Right atrium auricular region (tissue), 2 donors: ENCODE measurements at places on chromosomes 12 and 14.

- no peak for DNase-seq
Measured at GRCh38 chr12:65259501-65259900, 19.0 kb upstream of the MSRB3 start.

- no peak for DNase-seq
Measured at GRCh38 chr12:44347145-44347544, 511.3 kb downstream of the TMEM117 start.

- no peak for DNase-seq
Measured at GRCh38 chr14:68977718-68978171, 1.4 kb downstream of the ACTN1 start.

GRCh38 chr12:69065775-69066174 lies 132.8 kb upstream of the CPM start:
- DNase-seq: no peak

- DNase-seq: peak; percentile 84
Measured at GRCh38 chr12:113422030-113422885, at the start of gene SDSL. Gene SDSL (plus strand): TSS chr12:113422380. CDS start chr12:113427983, 5,603 bp downstream.

GRCh38 chr12:54053003-54053750 lies 458 bp upstream of the HOXC4 start:
- no peak for DNase-seq

DNA sequence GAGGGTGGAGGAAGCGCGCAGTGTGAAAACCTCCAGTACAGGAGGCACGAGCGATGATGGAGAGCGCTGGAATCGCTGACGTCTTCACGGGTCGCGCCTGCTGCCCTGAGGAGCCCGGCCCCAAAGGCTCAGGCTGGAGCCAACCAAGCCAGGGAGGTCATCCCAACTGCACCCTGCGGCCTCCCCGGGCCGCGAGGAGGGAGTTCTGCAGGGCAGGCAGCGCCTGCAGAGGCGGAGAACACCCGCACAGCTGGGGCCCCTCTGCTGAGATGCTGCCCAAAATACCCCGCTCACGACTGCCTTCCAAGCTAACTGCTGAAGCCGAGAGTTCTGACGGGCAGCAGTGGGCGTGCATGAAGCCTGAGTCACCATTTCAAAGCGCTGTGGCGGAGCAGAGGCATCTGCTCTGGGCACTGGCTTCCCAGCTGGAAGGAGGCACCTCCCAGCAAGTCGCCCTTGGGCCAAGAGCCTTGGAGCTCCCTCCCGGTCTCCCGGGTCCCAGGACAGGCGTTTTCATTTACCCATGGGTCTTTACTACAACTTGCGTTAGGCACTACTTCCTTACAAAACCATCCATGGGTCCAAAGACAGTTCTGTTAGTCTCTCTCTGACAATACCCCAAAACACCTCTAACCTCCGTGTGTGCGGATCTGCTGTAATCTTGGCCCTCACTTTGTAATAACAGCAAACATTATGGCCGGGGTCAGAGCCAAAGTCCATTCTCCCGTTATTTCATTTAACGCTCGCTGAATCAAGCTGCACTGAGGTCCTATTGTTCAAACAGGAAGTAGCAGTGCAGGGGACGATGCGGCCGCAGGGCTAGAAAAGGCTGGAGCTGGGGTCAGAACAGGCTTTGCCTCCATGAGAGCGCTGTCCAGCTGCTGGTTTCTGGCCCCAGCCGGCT lies 60.1 kb upstream of the RIMBP2 start:
- peak; percentile 67 for DNase-seq

GRCh38 chr12:122190842-122191668 lies 8.1 kb downstream of the LRRC43 start:
- DNase-seq: no peak

GRCh38 chr14:89258728-89259273 lies 158.2 kb downstream of the FOXN3 start:
- no peak for DNase-seq

DNA sequence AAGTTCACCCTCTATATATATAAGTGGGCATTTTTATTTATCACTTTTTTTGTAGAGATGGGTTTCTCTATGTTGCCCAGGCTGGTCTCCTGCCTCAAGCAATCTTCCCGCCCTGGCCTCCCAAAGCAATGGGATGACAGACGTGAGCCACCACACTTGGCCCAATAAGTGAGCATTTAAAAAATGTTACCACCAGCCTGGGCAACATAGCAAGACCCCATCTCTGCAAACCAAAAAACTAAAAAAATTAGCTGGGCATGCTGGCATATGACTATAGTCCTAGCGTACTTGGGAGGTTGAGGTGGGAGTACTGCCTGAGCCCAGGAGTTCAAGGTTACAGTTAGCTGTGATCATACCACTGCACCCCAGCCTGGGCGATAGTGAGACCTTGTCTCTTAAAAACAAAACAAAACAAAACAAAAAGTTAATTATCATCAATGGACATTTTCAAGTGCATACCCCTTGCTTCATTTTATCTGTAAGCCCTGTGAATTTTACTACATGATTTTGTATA lies 23.7 kb downstream of the UBE2N start:
- DNase-seq: no peak

DNA sequence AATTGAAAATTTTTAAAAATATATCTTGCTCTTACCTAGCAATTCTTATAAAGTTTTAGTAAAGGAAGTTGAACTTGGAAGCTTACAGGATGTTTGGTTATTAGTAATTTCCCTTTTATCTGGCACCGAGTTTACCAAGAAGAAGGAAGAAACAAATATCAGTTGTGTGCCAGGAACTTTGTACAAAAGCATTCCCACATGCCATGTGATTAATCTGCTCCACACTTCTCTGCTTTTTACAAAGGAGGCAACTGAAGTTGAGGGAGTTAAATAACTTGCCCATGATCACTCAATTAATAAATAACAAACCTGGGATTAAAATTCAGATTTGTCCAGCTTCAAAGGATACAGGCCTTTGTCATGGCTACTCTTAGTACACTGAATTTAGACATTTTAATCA lies 122.5 kb upstream of the BCAT1 start:
- DNase-seq: no peak

- DNase-seq: no peak
Measured at GRCh38 chr12:48160807-48161206, 3.5 kb upstream of the ASB8 start.

GRCh38 chr12:3142386-3142785 lies 65.2 kb downstream of the TSPAN9 start:
- DNase-seq: no peak

- no peak for DNase-seq
Measured at GRCh38 chr14:69328317-69328716, 68.4 kb downstream of the GALNT16 start.

GRCh38 chr14:91303091-91303923 lies 58.8 kb upstream of the GPR68 start:
- DNase-seq: no peak

- DNase-seq: no peak
Measured at GRCh38 chr12:68495336-68496070, 115.2 kb upstream of the RAP1B start.

DNA sequence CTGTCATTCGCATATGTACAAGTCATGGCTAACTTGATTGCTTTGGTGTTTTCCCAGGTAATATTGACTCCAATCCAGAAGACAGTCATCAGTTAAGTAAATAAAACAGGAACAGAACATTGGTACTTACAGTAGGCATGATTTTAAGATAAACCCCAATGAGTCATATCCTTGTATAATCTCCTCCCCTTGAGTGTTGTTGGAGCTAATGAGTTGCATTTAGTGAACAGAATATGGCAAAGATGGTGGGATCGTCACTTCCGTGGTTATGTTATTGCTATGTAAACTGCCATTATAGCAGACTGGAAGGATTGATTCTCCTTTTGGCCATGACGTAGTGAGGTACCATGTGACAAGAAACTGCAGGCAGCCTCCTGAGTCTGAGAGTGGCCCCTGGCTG lies 102.2 kb downstream of the TMX1 start:
- DNase-seq: no peak

- no peak for DNase-seq
Measured at GRCh38 chr14:35114036-35114435, 7.8 kb downstream of the PPP2R3C start.

DNA sequence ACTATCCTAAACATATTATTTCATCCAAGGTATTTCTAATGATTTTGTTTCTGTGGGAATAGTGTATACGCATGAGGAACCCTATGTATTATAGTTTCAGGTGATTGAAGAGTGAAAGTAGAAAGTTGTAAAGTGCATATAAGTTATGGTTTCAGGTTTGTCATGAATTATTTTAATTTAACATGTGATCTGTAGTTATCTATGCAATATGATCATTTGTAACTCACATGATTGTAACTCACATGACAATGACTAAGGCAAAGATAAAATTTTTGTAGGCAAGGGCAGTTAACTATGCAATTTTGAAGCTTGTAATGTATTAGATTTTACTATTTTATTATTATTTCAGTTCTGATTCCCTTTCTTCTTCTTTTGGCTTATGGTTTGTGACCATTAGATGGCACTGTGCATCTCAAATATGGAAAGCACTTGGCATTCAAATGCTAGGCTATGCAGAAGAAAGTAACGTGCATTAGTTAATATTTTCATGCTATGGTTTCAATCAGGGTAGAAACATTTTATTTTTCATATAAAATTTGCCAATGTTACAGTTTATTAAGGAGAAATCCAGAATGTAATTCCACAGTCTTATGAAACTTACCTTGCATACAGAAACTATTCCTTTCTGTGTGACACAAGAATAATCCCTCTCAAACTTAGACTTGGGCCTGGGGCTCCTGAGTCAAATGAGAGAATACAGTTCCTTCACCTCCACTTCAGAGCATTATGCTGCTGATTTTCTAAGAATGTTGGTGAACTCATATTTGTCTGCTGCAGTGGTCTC lies 15.8 kb upstream of the TMEM30B start:
- DNase-seq: no peak

- DNase-seq: no peak
Measured at GRCh38 chr12:25788707-25789442, 169.6 kb upstream of the RASSF8 start.

DNA sequence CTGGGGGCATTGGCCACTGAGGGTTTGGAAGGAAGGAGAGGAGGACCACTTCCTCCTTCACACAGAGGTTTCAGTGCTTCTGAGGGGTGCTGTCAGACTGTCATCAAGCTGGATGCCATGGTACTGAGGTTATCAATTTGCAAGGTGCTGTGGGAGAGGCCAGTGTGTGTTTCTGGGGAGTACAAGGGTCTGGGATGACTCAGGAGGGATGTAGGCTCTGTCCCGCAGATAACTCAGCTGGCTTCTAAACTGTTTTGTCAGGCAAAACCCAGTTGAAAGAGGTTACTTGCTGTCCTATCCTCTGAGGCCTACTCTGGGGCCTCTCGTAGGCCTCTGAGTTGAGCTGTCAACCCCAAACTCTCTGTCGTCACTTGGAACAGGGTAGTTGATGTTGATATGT lies 22.8 kb downstream of the ADCK1 start:
- DNase-seq: no peak

GRCh38 chr12:56719056-56719455 lies 6.0 kb downstream of the NACA start:
- no peak for DNase-seq
